ENCODE measurements at places on chromosomes 3 and 15.

DNA sequence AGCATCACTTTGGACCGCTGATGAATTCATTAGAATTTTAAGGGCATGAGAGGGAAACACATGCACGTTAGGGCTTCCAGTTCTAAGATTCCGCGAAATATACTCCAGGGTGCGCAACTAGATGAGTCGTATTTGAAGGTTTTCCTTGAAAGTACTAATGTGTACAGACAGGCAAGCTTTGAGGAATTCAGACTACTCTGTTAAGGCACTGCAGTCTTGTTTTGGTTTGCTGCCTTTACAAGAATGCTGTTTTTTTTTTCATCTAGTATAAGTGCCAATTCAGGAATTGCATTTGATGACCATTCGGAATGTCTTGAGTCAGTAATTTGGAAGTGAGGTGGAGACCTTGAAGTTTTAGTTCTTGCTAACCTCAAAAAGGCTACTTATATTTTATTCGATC lies 19.1 kb downstream of the TRNT1 start:
- DNase-seq: no peak

DNA sequence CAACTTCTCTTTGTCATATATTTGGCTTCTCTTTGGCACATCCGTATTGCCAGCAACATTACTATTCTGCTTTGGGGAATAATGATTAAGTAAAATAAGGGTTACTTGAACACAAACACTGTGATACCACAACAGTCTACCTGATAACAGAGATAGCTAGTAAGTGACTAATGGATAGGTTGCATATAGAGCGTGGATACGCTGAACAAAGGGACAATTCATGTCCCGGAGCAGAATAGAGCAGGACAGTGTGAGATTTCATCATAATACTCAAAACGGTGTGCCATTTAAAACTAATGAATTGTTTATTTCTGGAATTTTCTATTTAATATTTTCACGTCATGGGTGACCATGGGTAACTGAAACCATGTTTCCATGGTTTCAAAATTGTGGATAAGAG lies 54.1 kb downstream of the SCN5A start:
- DNase-seq: no peak

GRCh38 chr3:39362192-39362591 lies 21.0 kb upstream of the SLC25A38 start:
- no peak for DNase-seq

DNA sequence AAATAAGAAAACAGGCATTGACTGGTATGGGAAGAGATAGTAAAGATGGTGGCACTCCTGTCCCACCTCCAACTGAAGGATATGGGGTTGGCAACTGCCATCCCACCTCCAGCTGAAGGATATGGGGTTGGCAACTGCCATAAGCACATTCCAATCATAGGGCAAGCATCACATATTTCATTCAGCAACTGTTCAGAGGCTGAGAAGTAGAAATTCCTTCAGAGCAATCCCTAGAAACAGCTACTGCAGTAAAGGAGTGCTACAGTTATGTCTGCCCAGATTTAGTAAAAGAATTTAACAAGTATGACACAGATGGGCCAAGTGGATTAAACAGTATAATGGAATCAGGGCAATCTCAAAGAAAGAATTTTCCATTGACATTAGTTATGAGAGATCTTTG lies 156.8 kb downstream of the IMPG2 start:
- DNase-seq: no peak

All from mucosa of gallbladder (tissue), 1 donor.